ENCODE measurements at places on chromosomes 6 and 20.
A peak's percentile ranks its signal among the peaks of the same experiment; 100 is the strongest.

- peak; percentile 7 for DNase-seq
Observed at GRCh38 chr20:50919567-50919966, 11.7 kb downstream of the ADNP start.

GRCh38 chr20:24066076-24066700 is 77.6 kb upstream of the GGTLC1 start:
- no peak for DNase-seq

GRCh38 chr20:57001126-57001767 is 265.2 kb downstream of the BMP7 start:
- DNase-seq = no peak

DNA sequence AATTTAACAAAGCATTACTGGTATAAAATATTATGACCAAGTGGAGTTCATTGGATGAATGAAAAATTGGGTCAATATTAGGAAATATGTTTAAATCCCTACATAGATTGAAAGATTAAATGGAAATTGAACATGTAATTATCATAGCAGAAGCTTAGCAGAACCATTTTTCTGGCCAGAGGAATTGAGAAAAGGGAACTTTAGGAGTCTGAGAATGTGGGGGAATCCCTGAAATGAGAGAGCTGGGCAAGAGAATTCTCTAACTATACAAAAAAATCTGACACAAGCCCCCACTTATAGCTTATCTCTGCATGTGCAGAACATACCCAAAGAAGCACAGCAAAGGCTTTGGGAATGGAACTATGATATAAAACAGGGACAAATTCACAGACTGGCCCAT is 67.4 kb upstream of the ARHGAP18 start:
- DNase-seq = no peak

DNA sequence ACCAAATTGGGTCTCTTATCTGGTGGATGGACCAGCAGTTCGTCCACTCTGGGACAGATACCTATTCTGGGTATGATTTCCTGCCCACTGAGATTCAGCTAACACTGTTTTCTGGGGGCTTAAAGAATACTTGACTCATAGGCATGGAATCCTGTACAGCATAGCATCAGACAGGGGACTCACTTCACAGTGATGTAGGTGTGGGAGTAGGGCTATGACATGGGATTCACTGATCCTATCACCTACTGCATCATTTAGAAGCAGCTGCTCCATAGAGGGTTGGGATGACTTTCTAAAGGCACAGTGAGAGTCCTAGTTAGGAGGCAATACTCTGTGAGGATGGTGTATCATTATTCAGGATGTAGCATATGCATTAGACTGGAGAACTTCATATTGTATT is 74.5 kb upstream of the AHI1 start:
- DNase-seq = no peak

- DNase-seq = no peak
Observed at GRCh38 chr20:10040070-10040975, 5.5 kb downstream of the ANKEF1 start.

- DNase-seq = no peak
Observed at GRCh38 chr6:114055349-114055748, 84.4 kb upstream of the HDAC2 start.

DNA sequence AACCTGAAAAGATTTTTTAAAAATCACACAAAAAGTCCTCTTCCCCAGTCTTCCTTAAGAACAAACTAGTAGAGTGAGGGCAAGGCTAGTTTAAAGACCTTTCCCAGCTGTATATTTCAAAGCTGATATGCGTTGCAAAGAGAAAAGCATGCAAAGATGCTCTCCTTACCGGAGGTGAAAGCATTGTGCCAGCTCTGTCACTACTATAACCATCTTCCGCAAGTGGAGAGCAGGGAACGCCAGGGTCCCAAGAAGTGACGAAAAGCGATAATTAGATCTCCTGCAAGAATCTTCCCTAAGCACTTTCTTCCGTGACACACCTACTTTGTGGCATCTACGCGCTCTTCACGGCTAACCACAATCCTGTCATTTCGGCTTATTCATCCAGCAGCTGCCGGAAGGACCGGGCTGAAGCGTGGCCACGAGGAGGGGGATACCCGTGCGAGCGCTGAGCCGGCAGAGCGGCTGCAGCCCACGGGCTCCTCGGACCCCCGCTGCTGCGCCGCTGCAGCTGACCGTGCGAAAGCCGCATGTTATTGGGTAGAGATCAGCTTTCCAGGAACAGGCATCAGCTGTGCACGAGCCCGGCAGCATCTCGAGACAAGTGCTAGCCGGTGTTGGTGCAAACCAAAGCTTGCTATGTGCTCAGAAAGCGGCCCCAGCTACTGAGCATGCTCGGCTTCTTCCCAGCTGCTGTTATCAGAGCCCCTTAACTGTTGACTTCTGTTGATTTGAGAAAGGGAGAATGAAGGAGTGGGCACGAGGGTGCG is 57.2 kb upstream of the ARHGAP18 start:
- peak; percentile 68 for DNase-seq

GRCh38 chr6:6724539-6725467 is 136.3 kb downstream of the LY86 start:
- peak; percentile 64 for DNase-seq

GRCh38 chr6:3499603-3500002 is 42.8 kb upstream of the SLC22A23 start:
- DNase-seq = no peak

DNA sequence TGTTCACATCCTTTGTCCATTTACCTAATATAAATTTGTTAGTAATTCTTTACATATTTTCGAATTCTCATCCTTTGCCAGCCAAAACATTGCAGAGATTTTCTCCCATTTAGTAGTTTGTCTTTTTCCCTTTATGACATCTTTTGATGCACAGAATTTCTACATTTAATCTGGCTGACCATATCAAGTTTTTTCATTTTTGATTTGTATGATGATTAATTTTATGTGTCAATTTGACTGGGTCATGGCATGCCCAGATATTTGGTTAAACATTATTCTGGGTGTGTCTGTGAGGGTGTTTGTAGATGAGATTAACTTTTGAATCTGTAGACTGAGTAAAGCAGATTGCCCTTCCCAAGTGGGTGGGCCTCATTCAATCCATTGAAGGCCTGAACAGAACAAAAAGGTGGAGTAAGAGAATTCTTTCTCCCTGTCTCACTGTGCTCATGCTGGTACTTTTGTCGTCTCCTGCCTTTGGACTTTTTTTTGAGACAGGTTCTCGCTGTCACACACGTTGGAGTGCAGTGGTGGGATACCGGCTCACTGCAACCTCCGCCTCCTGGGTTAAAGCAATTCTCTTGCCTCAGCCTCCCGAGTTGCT is 72.1 kb upstream of the EPB41L1 start:
- no peak for DNase-seq

GRCh38 chr20:3502878-3503277 is 32.1 kb downstream of the ATRN start:
- DNase-seq = no peak

DNA sequence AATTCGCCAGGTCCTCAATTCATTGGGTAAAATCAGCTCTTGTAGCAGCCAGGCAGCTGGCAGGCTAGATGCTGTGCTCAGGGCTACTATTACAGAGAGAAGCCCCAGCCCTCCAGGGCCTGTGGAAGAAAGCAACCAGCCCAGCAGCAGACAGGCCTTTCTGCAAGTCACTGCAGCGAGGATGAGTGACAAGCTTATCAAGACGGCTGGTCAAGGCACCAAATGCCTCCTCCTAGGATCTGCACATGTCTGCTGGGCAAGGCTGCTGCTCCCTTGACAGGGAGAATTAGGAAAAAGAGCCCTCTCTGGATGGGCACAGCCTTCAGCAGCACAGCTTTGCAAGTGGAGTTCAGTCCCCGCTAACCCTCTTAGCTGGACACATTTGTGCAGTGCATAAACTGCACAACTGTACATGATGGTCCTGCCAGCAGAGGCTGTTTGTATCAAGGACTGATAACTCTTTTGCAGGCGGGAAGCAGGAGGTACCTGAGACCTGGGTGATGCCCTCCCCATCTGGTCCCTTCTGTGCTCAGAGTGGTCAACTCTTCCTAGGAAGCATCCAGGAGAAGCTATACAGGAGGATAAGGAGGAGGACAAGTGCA is 89.9 kb downstream of the CDC5L start:
- DNase-seq = no peak

GRCh38 chr6:15444881-15445280 is 199.0 kb downstream of the JARID2 start:
- no peak for DNase-seq

- DNase-seq = no peak
Observed at GRCh38 chr6:129133770-129134192, 250.8 kb downstream of the LAMA2 start.

All from CD14-positive monocyte (primary cell).